Stimulated activated CD8-positive, alpha-beta memory T cell treated with anti-CD3 and anti-CD28 coated beads, Interleukin-2, amount 100 ng/mL, for 1 hour (primary cell): ENCODE measurements at places on chromosomes 2 and 18.

DNA sequence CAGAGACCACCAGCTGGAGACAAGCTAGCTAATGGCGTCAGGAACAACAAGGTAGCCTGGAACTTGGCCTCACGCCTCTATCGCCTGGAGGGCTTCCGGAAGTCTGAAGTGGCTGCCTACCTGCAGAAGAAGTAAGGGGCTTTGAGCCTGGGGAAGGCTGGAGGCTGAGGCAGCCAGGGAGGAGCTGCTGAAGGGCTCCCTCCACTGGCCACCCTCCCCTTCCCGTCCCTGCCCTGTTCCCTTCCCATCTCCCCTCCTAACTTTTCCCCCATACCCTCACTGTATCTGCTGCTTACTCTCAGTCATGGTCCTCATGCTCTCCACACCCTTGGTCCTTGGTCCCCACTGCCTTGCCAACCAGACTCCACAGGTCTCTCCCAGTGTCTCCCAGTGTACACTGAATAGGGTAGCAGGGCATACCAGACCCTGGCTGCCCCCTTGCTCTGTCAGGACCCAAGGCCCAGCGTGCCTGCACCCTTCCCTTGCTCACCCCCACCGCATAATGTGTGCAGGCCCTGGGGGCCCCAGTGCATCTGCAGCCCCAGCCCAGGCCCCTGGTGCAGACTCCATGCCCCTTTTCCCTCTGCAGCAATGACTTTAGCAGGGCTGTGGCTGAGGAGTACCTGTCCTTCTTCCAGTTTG lies 18.8 kb downstream of the PSD4 start:
- DNase-seq, result no peak

DNA sequence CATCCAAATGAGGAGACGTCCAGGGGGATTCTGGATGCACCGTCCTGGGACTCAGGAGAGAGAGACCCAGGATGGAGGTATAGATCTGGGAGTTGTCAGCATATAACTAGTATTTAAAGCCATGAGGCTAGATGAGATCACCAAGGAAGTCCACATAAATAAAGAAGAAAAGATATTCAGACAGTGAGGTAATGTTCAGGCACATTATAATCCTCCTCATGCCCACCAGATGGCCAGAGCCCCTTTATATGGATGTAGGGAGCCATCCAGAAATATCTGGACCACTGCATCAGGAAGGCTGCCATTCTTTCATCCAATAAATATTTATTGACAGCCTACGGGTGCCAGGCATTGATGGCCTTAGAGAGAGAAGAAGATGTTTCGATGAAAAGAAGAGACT lies 21.2 kb upstream of the NCKAP5 start:
- no peak for DNase-seq

- DNase-seq, result no peak
Observed at GRCh38 chr2:157076526-157077161, 180.9 kb upstream of the GALNT5 start.

DNA sequence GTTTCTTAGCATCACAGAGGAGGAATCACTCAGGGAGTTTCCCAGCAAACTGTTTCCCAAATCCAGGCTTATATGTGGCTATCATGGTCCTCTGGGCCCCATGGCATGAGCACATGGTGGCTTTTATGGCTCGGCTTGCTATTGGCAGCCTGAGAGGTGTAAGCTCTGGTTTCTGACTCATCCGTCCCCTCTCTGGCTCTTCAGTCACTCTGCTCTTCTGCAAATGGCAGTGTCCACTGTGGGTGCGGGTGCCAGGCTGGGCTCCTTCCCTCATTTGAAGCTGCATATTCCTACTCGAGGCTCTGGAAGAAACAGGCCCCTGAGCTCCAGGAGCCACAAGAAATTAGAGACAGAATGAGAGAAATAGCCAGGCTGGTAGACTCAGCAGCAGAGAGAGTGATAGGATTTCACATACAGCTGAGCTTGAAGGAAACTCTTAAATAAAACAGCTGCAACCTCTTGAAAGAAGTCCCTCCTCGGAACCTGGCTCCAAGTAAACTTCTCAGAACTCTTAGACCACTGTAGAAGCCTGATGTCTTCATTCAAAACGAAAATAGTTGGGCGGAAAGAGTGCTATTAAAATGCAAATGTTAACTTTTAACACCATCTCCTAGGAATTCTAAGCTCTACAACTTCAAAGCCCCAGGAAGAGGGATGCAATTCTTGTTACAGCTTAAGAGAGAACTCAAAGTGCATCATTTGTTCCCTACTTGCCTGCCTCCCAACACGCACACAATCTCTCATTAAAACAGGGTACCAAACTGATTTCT lies 212.6 kb upstream of the SP5 start:
- no peak for DNase-seq

DNA sequence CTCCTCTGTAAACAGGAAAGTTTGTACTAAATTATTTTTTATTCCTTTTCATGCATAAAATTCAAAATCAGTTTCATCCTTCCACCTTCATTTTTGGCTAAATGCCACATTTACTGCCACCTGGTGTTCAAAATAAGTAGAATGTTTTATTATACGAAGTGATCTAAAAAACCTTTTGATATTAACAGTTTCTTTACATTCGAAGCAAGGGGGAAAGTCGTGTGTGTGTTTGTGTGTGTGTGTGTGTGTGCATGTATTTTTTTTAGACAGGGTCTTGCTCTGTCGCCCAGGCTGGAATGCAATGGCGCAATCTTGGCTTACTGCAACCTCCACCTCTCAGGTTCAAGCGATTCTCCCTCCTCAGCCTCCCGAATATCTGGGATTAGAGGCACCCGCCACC lies 9.0 kb upstream of the SCN9A start:
- no peak for DNase-seq

DNA sequence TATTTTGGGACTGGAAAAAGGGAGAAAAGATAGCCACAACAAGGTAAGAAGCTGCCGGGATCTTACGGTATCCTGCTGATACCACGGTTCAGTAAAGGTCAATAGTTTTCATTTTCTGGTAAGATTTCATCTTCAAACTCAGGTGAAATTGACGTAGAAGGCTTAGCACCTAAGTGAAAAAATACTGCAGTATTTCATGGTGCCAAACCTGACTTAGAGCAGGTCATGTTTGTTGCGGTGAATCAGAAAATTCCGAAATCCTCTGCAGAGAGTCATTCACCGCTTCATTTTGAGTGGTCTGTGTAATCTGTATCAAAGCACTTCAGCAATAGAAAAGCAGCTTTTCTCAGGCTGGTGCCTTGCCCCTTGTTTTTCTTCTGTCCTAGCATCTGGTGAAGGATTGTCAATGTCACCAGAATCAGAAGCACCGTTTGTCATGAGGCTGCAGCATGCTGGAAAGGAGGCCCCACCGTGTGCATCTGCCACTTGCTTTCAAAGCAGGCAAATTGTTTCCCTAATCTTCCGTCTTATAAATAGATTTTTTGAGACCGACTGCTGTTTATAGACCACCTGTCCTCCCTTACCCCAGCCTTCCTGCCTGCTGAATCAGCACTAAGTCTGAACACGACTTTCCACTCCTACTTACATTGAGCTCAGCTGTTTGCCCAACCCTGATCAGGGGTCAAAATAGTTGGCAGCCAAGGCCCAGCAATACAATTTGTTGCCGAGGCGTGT lies 156.3 kb downstream of the EML6 start:
- DNase-seq, result no peak

DNA sequence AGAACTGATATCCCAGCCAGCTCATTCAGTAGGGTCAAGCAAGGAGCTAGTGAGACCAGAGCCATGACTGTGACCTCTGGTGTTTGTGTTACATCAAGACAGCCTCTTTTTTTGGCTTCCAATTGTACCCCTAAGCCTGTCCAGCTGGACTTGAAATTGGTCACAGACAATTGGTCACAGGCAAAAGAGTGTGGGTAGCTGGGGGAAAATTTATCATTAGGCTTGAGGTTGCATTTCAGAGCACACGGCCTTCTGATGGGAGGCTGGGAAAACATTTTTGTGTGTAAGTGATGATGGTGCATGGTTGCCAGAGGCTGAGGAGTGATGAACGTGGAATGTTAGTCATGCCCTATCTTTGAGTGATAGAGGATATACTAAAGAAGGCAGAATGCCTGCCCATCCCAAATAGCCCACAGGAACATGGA lies 285.1 kb upstream of the SLC14A2 start:
- DNase-seq, result no peak

- DNase-seq, result no peak
Observed at GRCh38 chr2:109395494-109396201, 218.1 kb downstream of the SEPTIN10 start.
